ENCODE measurements at places on chromosomes 4 and X.

GRCh38 chrX:47181301-47181700, 12.3 kb upstream of the UBA1 start:
- no peak for DNase-seq

GRCh38 chr4:153067376-153067775, 131.3 kb downstream of the FHDC1 start:
- DNase-seq = no peak

DNA sequence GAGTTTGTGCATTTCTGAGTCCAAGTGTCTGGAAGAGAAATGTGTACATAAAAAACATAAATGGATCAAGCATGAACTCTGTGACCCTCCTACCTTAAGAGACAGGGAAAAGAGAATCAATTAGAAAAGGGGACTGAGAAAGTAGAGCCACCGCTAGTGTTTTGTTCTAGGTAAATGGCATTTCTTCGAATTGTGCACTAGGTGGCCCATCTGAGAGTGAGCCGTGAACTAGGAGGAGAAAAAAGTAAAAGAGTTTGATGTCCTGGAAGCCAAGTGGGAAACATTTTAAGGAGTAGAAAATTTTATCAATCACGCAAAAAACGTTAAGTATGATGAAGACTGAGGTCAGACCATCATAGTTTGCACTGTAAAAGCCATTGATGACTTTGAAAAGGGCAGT, 55.1 kb downstream of the NAF1 start:
- DNase-seq = no peak

DNA sequence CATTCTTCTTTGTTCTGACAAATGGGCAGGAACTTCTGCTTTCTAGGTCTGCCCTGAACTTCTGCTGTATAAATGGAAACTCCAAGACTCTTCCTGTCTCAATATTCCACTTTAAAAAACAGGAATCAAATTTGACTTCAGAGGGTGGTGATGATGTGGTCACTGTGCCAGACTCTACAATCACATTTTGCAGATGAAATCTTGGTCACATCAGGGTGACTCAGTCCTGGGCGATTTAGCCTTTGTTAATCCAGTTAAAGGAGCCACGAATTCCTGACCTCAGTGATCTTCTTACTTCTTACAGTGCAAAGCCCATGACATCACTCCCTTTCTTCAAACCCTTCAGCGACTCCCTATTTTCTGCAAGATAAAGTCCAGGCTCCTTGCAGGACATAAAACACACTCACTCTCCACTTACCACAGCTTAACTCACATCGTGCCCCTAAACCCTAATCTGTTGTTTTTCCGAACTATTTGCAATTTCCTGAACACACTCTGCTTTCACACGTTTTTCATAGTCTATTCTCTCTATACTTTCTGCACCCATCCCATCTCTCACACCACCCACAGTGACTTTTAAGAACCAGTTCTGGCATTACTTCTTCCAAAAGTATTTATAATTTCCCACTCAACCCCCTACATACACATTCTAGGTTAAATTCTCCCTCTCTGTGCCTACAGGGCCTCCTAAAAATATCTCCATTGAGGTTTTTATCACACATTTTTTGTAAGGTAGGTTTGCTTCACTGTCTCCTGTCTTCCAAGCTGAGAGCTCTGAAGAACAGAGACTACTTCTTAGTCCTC, 11.1 kb downstream of the GASK1B start:
- DNase-seq = no peak

GRCh38 chrX:17403189-17403691, 28.2 kb downstream of the NHS start:
- no peak for DNase-seq

DNA sequence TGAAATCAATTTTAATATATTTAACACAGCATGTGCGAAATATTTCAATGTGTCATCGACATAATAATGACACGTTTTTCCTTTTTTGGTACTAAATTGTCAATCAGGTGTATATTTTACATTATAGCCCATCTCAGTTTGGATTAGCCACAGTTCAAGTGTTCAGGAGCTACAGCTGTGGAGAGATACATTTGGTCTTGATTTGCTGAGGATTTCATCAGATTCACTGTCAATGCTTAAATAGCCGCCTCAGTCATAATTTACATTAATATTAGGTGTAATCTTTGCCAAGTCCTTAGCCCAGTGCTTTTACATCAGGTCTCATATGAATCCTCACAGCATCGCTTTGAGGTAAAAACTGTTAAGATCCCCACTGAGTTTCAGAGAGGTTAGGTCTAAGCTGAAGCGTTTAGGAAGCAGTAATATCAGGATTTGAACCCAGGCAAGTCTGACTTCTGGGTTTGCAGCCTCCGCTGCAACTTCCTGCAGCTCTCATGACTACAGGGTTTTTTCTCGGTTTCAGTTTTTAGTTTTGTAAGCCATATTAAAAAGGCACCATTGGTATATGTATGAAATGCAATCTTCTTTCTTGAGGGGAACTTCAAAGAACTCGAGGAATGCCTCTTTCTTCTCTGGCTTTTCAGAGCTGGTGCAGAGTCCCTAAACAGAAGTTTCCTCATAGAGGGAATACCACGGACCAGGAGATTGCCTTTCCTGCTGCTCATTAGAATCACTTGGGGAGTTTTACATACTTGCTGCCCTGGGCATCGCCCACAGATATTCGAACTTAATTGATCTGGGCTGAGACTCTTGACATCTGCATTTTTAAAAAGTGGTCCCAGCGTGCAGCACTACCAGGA, 6.4 kb downstream of the MTM1 start:
- DNase-seq = no peak

- DNase-seq = no peak
Measured at GRCh38 chr4:121041307-121042090, 30.8 kb downstream of the NDNF start.

- no peak for DNase-seq
Measured at GRCh38 chr4:105130945-105131344, 15.7 kb upstream of the TET2 start.

- no peak for DNase-seq
Measured at GRCh38 chr4:132445386-132445785, 703.7 kb upstream of the PCDH10 start.

All from nucleus accumbens (tissue), 56 donors.